ENCODE measurements at places on chromosomes 13 and 19. TPM values are rescaled to one million over a fixed set of nuclear protein-coding genes. Genes with fewer than 3 reads are reported as not detected.

- DNase-seq, result no peak
Observed at GRCh38 chr19:54383330-54383729, 18.6 kb upstream of the LAIR1 start.

GRCh38 chr13:24192057-24192810 is 31.7 kb downstream of the SPATA13 start:
- no peak for DNase-seq

GRCh38 chr13:112850273-112850672 is 118.7 kb upstream of the MCF2L start:
- DNase-seq, result no peak

DNA sequence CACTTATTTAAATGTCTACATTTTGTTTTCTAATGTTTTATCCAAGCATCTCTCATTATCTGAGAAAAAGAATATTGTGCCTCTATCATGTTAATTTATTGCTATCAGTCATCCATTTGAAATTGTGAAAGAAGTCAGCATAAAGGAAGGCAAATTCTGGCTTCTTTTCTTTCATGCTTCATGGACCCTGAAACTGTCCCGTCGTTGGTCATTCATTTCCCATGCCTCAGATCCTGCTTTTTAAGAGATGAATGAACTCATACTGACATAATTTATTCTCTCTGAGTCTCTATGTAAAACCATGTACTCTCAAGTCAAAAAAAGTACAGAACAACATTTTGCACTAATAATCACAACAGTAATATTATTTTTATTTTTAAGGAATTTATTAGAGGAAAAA is 2512.0 kb downstream of the PCDH9 start:
- DNase-seq, result no peak

- DNase-seq, result no peak
Observed at GRCh38 chr13:41443969-41444368, 13.4 kb upstream of the RGCC start.

The SCN1B gene
- 8.6 TPM for total RNA-seq

The CYP2F1 gene
- not detected for total RNA-seq

The LYL1 gene
- 11.5 TPM for total RNA-seq
